ENCODE measurements at places on chromosomes 2 and 18. TPM values are rescaled to one million over a fixed set of nuclear protein-coding genes. Genes with fewer than 3 reads are reported as not detected.

DNA sequence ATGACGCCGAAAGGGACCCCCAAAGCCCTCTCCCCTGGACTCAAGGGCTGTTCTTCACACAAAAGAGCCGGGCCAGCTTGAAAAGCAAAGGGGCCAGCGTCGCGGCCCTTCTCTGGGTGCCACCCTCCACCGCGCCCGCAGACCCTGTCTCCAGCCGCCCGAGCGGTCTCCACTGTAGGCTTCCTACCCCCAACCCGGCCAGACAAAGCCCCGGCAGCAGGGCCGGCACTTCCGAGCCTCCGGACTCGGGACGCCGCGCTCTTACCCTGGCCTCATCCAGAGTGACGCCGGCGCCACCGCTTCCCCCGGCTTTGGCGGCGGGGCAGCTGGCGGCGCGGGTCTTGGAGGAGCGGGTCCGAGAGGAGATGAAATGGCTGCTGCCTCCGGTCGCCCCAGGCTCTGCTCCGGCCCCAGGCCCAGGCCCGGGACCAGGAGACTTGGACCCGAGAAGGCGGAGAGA is 603 bp downstream of the ATAD2B start:
- DNase-seq = peak; percentile 85

DNA sequence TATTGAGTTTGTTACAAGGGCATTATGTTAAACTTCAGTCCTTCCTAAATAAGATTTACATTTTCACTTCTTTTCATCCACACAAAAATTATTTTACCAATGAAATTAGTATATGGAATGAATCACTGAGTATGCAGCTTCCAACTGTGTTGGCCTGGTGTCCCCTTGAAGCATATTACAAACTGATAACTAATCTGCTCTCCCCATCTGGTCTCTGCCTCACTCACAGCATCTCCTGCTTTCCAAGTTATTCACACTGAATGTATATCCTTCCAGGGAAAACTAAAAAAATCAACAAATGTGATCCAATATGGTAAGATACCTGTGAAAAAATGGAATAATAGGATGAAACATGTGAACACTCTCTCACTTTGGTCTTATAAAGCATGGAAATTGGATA is 90.0 kb upstream of the NYAP2 start:
- DNase-seq = no peak

The SLC16A14 gene
- 3.3 TPM for total RNA-seq

The TMEM169 gene
- 0.51 TPM for total RNA-seq

GRCh38 chr18:53819174-53819573 is 405.3 kb downstream of the MBD2 start:
- no peak for DNase-seq

DNA sequence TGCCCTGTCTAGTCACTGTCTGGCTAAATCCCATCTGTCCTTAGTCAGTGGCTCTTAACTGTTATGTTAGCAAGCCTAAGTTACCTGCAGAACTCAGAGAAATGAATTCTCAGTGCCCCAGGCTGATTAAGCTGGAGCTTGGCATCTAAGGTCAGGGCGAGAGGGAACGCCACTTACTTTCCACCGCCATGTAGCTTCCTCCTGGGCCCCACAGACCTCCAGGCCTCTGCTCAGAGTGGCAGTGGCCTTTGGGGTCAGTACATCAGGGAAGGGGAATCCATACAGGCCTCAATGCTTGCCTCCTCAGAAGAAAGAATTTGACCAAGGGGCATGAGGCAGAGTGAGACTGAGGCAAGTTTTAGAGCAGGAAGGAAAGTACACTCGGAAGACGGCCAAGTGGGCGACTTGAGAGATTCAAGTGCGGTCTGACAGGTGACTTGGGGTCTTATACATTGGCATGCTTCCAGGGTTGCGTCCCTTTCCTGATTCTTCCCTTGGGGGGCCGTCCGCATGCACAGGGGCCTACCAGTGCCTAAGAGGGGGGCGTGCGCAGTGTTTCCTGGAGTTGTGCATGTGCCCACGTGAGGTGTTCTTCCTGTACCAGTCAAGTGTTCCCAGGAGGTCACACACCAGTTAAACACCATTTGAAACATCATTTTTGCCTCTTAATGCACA is 64.1 kb downstream of the EMILIN2 start:
- DNase-seq = peak; percentile 66

- no peak for DNase-seq
These were observed 230.9 kb upstream of the FSIP2 start for GRCh38 chr2:185507719-185508118.

The FBXO36 gene
- total RNA-seq = 2.6 TPM

DNA sequence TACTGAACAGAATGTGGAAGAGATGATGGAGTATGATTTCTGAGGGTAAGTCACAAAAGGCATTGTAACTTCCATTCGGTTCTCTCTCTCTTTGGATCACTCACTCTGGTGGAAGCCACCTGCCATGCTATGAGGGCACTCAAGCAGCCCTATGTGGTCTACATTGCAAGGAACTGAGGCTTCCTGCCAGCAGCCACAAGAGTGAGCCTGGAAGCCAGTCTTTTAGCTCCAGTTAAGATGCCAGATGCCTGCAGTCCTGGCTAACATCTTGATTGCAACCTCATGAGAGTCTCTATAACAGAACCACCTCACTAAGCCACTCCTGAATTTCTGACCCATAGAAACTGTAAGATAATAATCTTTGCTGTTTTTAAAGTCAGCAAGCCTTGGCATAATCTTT is 935.7 kb downstream of the LRP1B start:
- no peak for DNase-seq

GRCh38 chr2:219521066-219521880 is 7.0 kb downstream of the ASIC4 start:
- no peak for DNase-seq

GRCh38 chr18:1652018-1652417 is 747.3 kb downstream of the ADCYAP1 start:
- no peak for DNase-seq

GRCh38 chr2:127674241-127675209 is 805 bp downstream of the LIMS2 start:
- DNase-seq = no peak

The NT5C1B gene
- not detected for total RNA-seq

- no peak for DNase-seq
These were observed 22.6 kb upstream of the GIGYF2 start for GRCh38 chr2:232674491-232674890.

The SKOR2 gene
- not detected for total RNA-seq

The ABCB11 gene
- total RNA-seq = 0.09 TPM

The CENPA gene
- total RNA-seq = not detected

DNA sequence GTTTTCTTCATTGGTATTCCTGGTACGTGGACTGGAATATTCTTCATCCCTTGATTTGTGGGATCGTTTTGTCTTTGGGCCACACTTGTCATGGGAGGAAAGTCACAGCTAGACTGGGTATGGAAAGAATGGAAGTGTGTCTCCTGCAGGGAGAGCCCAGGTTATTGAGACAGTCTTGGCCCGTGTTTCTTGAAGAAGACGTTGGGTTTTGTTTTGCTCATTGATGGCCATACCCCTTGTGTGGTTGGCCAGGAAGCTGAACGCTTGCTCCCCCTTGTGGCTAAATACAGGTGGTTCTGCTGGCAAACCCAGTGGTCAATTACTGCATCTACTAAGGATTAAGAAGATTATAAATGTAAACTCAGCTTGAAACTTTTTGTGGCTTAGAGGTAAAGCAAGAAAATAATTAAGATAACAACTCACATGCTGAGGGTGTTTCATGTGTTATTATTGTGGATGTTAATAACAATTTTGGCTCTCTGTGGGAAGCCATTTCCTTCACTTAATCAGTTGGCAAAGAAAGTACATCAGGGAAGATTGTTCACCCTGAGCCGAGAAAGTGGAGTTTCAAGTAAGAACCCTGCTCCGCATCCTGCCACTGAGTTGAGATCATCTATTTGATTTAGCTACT is 91.8 kb downstream of the NEDD4L start:
- no peak for DNase-seq

GRCh38 chr2:152222975-152223637 is 47.5 kb upstream of the STAM2 start:
- no peak for DNase-seq

GRCh38 chr2:128646691-128647090 is 328.0 kb upstream of the HS6ST1 start:
- no peak for DNase-seq

DNA sequence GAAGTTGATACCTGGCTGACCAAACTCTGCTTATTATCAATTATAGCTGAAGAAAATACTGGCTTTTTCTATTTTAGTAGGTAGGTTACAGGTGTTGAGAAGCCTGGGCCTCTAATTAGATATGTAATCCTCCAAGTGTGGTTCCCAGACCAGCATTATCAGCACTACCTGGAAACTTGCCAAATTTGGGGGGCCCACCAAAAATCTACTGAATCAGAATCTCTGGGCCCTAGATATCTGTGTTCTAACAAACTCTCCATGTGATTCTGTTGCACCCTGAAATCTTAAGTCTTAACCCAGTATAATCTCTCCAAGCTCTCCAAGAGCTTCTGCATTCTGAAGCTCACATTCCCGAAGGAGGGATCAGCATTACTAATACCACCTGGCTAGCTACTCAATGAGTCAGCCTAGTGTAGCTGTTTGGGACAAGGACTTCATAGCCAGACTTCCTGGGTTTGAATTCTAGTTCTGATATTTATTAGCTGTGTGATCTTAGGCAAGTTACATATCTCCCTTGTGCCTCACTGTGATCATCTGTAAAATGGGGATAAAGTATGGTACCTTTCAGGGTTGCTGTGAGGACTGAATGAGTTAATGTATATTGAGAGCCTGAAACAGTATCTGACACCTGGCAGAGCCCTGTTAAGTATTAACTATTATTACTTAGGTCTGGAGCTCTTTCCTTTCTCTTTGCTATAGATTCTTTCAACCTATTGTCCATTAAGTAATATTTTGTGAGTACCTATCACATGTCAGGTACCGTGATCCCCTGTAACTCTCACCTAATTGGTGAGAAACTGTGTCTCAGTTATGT is 94.1 kb upstream of the CD302 start:
- no peak for DNase-seq

- DNase-seq = no peak
These were observed 499.2 kb downstream of the CNTNAP5 start for GRCh38 chr2:124524155-124524915.

GRCh38 chr18:8218197-8218596 is 391.0 kb upstream of the RAB12 start:
- DNase-seq = no peak

- DNase-seq = no peak
These were observed 275.0 kb downstream of the TNS1 start for GRCh38 chr2:217727801-217728200.

DNA sequence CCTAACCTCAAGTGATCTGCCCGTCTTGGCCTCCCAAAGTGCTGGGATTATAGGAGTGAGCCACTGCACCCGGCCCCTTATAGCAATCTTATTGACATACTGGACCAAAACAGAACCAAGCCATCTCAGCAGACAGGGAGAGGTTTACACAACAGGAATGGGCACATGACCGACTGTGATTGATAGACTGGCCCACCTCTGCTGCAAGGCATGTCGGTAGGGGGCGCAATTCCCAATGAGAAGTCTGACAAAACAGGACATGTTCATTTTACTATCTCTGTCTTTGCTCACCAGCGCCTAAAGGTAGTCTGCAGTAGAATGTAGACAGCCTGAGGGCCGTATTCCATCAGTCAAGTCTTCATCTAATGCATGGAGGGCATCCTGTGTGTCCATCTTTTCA is 2.0 kb downstream of the LYPD6B start:
- no peak for DNase-seq

- DNase-seq = no peak
These were observed 111.8 kb downstream of the STPG4 start for GRCh38 chr2:47043142-47043890.

DNA sequence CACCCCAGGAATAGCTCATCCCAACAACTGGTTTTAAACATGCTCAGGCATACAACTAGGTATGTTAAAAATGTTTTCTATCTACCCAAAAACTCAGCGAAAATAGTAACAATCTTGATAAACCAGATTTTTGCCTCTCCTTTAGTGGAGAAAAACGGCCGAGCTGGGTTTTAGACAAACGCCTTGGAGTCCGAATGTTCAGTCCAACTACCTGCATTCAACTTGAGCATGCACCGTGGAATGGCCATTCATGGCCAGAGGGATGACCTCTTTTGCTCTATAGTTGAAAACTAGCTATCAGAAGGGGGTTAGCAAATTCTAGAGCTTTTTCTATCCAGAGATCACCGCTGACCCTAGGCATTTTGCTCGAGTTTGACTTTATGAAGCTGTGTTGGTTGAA is 30.8 kb downstream of the PDIA6 start:
- DNase-seq = peak; percentile 66

The GPC1 gene
- 69.5 TPM for total RNA-seq

DNA sequence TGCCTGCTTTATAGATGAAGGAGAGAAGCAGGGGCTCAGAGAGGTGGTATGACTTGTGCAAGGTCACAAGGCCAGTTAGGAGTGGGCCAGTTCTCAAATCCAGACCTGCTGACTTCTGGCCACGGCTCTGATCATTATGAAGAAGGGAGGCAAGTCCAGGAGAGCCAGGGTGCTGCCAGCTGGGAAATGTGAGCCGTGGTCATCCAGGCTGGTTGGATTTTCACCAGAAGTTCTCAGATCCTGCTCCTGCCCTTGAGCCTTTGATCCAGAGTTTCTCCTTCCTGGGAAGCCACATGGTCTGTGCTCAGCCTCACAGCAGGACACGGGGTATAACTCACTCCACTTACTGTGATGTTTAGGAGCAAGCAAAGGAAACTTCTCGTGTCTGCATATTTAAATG is 239.9 kb downstream of the KLHL29 start:
- no peak for DNase-seq

The SPC25 gene
- 0.42 TPM for total RNA-seq

The PAIP2B gene
- total RNA-seq = 2.8 TPM

The AAK1 gene
- total RNA-seq = 63.0 TPM

- no peak for DNase-seq
These were observed 62.2 kb downstream of the COL6A3 start for GRCh38 chr2:237351796-237352195.

- DNase-seq = peak; percentile 93
These were observed 305.0 kb upstream of the EPAS1 start for GRCh38 chr2:45992021-45992740.

DNA sequence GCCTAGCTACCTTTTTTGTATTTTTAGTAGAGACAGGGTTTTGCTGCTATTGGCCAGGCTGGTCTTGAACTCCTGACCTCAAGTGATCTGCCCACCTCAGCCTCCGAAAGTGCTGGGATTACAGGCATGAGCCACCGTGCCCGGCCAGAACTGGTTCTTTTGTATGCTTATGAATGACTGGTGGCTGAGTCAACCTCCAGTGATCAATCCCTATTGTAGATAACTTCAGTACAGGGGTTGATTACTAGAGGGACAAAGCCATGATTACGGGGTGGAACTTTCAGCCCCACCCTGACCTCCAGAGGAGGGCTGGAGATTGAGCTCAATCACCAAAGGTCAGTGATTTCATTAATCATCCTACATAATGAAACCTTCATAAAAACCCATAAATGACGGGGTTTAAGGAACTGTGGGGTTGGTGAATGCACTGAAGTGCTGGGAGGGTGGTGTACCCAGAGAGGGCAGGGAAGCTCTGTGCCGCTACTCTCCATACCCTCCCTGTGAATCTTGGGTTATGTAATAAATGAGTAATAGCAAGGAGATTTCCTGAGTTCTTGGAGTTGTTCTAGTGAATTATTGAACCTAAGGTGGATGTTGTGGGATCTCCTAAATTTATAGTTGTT is 281.8 kb upstream of the CXCR4 start:
- DNase-seq = no peak

All from posterior vena cava (tissue), 2 donors.